ENCODE measurements at places on chromosomes 2 and 18.

DNA sequence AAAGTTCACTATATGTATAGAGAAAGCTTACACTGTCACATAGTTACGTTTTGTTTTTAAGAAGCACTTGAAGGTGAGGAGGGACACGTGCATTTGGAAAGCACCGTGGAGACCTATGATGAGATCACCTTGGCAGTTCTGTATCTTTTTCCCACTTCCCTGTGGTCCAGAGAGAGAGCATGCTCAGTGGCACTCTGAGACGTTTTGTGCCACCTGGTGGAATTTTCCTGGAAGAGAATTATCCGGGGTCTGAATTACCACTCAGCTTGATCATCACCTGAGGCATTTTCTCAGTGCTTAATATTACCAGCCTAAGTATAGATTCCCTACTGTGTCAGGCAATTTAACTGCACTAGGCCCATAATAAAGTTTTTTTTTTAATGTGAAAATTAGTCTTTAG, 469.4 kb upstream of the SMIM21 start:
- no peak for DNase-seq

DNA sequence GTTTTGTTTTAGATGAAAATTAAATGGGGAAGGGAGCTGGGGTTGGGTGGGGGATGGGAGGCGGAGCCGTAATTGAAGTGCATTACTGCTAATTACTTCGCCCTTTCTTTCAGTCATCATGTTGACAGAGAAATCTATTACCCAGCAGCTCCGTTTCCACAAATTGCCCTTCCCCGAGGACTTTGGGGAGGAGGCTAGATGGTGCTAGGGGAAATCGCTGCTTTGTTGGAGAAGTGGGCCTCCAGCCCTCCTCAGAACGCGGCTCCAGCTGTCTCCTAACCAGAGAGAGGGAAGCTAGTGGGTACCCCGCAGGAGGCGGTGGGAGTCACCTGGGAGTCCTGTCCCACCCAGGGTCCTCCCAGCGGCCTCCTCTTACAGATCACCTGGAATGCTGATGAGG, 130.9 kb upstream of the MYCN start:
- no peak for DNase-seq

GRCh38 chr2:151217343-151217742, 44.3 kb downstream of the RBM43 start:
- DNase-seq: no peak

- no peak for DNase-seq
These were observed 95.3 kb downstream of the PIGN start for GRCh38 chr18:62091487-62092120.

DNA sequence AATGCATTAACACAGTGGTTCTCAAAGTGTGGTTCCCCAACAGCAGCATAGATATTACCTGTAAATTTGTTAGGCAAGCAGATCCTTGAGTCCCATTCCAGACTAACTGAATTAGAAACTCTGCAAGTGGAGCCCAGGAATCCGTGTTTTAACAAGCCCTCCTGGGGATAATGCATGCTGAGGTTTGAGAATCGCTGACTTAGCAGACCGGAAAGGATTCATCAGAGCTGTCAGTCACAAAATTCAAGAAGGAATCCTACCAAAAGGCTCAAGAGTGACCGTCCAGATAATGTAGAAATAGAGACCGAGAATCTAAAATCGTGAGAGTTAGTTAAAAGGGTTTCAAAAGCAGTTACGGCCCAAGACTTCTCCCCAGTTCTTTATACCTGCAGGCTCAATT, 66.9 kb downstream of the LOXHD1 start:
- no peak for DNase-seq

- no peak for DNase-seq
These were observed 84.3 kb downstream of the MAP3K20 start for GRCh38 chr2:173159791-173160463.

GRCh38 chr2:235105821-235106359, 154.1 kb downstream of the SH3BP4 start:
- DNase-seq: no peak

- no peak for DNase-seq
These were observed 101.6 kb downstream of the PIEZO2 start for GRCh38 chr18:11047817-11048216.

GRCh38 chr2:231922311-231923009, 3.7 kb downstream of the NPPC start:
- no peak for DNase-seq

- DNase-seq: no peak
These were observed 12.2 kb downstream of the PLB1 start for GRCh38 chr2:28507796-28508764.

- no peak for DNase-seq
These were observed 8.7 kb downstream of the CYRIA start for GRCh38 chr2:16656784-16657391.

DNA sequence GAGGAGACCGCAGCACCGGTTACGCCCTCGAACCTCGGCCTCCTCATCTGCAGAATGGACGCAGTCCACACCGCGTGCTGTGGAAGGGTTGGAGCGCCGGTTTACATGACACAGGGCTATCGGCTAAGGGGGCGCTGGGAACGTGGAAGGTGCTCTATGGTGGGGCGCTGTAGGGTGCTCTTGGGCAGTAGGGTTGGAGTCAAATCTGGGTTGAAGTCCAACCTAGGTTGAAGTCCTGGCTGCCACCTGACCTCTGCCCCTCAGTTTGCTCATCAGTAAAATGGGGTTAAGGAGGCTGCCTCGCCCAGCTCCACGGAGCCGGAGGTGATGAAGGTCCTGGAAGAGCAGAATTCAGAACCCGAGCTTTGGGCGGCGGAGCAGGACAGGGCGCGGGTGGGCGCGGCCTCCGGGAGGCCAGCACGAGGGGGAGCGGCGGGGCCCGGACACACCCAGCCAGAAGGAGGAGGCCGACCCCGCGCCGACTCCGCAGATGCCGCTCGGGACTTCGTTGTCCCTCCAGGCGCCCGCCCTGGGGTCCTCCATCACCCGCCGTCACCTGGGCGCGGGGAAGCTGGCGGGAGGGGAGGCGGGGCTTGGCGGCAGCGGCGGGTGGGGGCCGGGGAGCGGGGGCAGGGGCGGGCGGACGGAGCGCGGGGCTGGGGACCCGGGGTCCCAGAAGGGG, 558 bp upstream of the GAREM2 start:
- no peak for DNase-seq

- DNase-seq: no peak
These were observed 77.7 kb upstream of the ATP5MC3 start for GRCh38 chr2:175259164-175259563.

DNA sequence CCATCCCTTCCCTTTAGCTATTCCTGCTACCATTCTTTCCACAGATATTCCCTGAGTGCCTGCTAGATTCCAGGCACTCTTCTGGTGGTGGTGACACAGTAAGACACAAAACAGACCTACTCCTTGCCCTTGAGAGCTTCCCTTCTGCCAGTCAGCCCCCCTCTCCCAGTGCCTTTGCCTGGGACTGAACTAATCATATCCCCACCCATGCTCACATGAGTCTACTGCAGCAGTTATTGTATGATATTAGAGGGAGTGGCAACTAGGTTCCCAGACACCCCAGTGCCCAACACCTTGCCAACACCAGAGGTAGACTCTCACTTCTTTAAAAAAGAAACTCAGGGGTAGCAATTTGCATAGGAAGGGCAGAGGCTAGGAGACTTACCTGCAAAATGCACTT, 7.2 kb upstream of the LBH start:
- DNase-seq: no peak

GRCh38 chr2:234590076-234590475, 93.2 kb upstream of the ARL4C start:
- DNase-seq: no peak

DNA sequence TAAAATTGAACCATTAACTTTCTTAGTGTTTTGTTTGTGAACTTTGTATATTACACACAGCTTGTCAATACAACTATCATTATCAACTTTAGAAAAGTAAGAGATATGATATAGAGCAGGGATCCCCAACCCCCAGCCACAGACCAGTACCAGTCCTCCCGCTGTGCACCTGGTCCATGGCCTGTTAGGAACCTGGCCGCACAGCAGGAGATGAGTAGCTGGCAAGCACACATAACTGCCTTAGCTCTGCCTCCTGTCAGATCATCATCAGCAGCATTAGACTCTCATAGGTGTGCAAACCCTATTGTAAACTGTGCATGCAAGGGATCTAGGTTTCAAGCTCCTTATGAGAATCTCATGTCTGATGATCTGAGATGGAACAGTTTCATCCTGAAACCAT, 491.0 kb upstream of the NXPH2 start:
- DNase-seq: no peak

- DNase-seq: no peak
These were observed 219.4 kb downstream of the MREG start for GRCh38 chr2:215793747-215794595.

Data from activated CD8-positive, alpha-beta memory T cell treated with anti-CD3 and anti-CD28 coated beads for 1 hour (primary cell).